ENCODE measurements at places on chromosomes 6 and 20.

- no peak for DNase-seq
Measured at GRCh38 chr6:24761193-24761835, 13.4 kb upstream of the GMNN start.

GRCh38 chr20:12090920-12091319, 173.2 kb downstream of the BTBD3 start:
- DNase-seq, result no peak

DNA sequence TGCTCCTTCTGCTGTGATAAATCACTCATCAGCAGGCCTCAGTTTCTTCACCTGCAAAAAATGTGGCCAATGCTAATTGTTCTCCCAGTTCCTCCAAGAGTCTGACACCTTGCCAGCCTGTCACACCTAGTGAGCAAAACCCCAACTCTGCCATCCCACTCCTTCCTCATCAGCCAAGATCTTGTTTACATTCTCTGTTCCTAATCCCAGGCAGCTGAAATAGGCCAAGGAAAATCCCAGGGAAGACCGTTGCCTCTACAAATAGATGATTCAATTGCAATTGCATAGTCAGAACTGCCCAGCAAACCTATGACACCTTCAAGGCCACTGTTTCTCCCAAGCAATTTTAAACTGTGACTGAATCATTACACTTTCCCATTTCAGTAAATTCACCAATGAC, 78.7 kb downstream of the GMDS start:
- DNase-seq, result no peak

DNA sequence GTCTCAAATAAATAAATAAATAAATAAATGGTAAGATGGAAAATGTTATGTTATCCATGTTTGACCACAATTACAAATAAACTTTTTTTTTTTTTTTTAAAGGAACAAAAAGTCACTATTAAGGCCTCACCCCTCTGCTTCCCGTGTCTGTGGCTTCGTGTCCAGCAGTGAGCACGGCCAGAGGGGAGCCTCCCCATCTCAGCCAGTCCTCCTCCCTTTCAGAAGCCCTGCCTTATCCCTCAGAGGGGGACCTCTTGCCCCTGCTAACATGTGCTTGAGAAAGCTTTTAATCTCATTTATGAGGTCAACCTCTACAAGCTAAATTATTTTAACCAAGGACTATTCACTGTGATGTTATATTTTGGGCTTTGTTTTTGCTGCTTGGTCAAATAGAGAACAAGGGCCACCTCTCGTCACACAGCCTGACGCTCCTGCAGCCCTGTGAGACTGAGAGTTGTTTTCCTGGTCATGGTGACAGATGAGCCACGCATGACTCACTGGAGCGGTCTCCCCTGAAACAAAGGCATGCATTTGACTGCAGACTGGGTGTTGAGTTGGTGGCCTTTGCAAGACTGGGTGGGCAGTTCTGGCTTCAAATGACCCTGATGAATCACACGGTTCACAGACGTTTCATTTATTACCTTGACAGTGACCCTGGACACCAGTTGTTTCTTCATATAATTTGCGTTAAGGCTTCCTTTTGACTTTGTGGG, 131.8 kb downstream of the TIAM2 start:
- DNase-seq, result no peak

DNA sequence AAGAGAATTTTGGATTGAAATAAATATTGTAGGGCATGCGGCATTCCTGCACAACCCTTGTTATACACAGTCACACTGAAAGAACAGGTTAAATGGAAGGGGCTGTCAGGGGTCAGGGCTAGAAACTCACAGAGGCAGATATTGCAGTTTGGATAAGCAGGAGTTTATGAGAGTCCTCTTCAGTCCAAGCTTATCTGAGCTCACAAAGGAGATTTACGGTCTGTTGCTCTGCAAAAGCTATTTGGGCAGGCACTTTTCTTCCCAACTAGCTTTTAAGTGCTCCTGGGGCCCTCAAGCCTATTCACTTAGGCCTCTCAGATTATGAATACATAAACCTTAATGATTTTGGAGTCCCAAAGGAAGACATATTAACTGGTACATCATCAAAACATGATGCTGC, 156.2 kb downstream of the SOX4 start:
- no peak for DNase-seq

- DNase-seq, result no peak
Measured at GRCh38 chr6:70709826-70710225, 42.1 kb downstream of the SMAP1 start.

GRCh38 chr20:53252002-53252401, 279.8 kb downstream of the TSHZ2 start:
- DNase-seq, result no peak

GRCh38 chr6:107079429-107079828, 35.9 kb downstream of the BEND3 start:
- no peak for DNase-seq

DNA sequence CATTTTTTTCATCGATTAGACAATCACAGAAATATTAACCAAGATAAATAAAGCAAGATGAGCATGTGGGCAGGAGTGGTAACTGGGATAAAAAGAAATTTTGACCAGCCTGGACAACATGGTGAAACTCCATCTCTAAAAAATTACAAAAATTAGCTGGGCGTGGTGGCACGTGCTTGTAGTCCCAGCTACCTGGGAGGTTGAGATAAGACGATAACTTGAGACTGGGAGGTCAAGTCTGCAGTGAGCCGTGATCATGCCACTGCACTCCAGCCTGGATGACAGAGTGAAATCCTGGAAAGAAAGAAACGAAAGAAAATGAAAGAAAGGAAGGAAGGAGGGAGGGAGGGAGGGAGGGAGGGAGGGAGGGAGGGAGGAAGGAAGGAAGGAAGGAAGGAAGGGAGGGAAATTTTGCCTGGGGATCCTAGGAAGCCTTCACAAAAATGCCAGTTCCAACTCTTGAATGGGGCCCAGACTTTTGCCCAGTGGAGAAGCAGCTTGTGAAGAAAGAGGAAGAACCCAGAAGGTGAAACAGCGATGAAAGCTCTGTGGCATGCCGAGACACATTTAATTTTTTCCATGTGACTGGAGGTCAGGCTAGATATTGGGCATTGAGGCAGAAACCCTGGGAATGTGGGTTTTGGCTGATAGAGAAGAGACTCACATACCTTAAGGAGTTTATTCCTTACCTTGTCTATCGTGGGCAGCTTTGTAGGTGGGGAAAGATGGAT, 20.3 kb downstream of the CCDC170 start:
- DNase-seq, result no peak

DNA sequence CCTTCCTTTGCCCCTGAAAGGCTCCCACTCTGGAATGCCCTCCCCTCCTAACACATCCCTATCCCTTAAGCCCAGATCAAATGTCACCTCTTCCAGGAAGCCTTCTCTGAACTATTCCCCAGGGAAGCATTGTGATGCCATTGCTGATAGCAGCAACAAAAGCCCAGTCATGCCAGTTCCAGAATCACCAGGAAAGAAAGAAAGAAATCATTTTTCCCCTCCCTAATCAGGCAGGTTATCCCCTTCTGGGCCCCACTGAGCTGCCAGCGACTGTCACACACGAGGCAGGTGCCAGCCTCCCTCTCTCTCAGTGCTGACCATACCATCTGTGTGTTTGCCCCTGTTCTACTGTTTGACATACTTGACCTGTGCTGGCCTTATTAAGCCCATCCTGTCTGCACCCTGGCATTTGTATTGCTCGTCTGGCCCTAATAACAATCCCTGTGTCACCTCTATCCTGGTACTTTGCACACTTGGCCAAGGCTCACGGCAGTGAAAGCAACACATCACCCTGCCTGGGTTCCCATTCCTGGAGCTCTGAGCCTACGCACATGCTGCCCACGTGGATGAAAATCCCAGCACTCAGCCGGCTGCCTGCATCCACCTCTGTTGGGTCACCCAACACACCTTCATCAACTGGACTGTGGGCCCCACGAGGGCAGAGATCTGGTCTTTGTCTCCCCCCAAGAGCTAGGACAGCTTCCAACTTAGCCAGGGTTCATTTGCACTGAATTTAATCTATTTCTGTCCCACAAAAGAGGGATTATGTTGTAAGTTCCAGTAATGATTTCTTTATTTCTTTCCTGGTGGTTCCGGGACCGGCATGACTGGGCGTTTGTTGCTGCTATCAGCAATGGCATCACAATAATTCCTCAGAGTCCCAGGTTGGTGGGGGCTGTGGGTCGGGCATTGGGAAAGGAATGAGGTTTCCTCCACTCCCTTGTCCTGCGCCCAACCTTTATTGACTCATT, 5.3 kb upstream of the BPIFB1 start:
- no peak for DNase-seq

GRCh38 chr20:58661598-58662473, 10.8 kb downstream of the STX16 start:
- peak; percentile 35 for DNase-seq

GRCh38 chr20:50510706-50511542, 741 bp downstream of the PTPN1 start:
- DNase-seq, result no peak

DNA sequence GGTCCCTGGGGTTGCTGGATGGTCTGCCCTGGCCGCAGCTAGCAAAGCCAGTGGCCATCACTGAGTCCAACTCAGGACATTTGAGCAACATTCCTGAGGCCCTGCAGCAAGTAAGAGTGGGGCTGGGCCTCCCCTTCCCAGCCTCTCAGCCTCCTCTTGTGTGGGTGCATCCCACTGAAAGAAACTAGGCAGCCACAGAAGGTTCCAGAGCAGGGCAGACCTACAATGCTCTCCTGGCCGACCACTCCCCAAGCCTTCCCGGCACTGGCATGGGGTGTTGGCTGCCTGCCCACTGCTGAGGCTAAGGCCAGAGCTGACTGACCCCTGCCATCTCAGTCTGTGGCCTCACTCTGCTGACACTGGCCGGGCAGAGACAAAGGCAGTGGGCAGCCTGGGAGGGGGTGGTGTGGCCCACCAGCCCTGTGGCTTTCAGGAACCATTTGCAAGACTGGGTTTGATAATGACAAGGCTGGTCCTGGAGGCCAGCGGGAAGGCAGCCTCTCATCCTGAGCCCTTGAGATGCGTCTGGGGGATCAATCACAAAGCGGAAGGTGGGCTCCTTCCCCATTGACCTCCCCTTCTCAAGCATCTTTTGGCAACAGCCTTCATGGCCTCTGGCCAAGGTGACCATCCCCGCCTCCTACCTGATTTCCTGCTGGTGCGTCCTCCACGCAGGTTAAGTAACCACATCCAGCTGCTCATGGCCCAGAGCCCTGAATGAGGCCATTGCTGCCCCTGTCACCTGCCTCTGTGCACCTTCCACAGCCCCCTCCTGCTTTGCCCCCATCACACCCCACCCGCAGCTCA, 9.6 kb downstream of the DLGAP4 start:
- no peak for DNase-seq

GRCh38 chr6:159061805-159062563, 17.2 kb upstream of the TAGAP start:
- DNase-seq, result peak; percentile 65

DNA sequence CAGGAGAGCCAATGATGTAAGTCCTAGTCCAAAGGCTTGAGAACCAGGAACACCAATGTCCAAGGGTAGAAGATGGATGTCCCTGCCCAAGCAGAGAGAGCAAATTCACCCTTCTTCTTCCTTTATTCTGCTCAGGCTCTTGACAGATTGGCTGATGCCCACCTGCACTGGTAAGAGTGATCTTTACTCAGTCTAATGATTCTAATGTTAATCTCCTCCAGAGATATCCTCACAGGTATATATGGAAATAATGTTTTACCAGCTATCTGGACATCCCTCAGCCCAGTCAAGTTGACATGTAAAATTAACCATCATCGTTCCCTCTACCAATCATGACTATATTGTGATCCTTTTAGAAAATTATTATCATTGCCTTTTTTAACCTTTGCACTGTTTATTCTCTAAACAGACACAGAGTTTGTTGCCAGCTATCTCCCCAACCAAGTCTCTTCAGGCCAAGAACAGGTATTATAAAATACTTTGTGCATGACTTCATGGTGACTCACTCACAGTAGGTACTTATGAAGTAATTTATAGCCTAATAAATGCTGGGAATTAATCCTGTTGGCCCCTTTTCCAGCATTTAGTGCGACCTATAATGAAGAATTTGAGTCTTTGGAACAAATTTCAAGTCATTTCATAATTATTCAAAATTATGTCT, 26.2 kb upstream of the TSHZ2 start:
- DNase-seq, result no peak

All from CD4-positive, alpha-beta T cell treated with Interleukin-4 for 1 hour (primary cell).